T-helper 17 cell (primary cell): ENCODE measurements at places on chromosomes 4 and X.
A peak's percentile ranks its signal among the peaks of the same experiment; 100 is the strongest.

- DNase-seq = no peak
- no peak overlapping the region for H3K27ac ChIP-seq
- peaks cover 15% of the 10 kb centered on the region for H3K27me3 ChIP-seq
These were observed 2.1 kb upstream of the NRK start for GRCh38 chrX:105820247-105820646.

DNA sequence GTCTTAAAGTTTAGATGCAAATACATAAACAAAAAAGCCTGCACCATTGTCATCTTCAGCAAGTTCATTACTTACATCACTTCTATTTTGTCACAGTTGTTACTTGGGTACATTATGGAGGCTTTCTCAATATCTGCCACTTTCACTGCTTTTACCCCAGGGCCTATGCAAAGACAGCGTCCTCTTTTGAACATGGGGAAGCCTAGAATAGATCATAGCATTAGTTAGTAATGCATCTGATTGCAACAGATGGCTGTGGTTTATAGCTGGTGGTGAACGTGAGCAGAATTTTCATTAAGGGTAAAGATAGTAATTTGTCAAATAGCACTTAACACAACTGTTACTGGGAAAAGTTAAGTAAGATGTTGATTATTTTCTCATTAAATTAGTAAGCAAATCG is 729 bp downstream of the CXCL11 start:
- peaks cover 5% of the 10 kb centered on the region for H3K36me3 ChIP-seq
- H3K4me1 ChIP-seq = peaks cover 3% of the 10 kb centered on the region
- no peak for DNase-seq
- peaks cover 6% of the 10 kb centered on the region for H3K27me3 ChIP-seq

DNA sequence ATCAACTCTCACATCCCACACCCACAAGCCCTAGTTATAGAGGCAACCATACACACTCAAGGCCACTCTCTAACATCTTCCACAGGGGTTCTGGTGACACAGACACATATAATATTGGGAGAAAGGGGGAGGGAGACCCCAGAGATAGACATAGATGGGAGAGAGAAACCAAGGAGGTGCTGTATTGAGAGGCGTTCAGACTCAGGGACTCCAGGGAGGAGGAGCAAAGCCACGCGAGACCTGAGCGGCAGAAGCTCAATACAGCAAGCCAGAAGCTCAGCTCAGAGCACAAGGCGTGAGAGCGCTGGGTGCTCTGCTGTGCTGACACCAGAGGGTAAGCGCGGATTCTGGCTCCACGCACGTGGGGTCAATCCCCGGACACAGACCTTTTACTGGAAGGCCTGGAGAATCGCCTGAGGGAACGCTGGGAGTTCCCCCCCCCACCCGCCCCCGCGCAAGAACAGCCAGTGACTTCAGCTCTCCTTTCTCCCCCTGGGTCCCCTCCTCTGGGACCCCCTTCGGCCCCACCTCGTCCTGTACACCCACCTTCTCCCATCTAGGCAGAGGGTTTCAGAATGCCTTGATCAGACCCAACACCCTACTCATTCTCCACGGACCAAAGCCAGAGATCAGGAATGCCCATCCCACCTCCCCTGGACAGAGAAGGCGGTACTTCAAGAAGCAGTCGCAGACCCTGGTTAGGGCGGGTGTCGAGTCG is 8.7 kb downstream of the MSX1 start:
- H3K36me3 ChIP-seq = peaks cover 2% of the 10 kb centered on the region
- peaks cover 23% of the 10 kb centered on the region for H3K4me1 ChIP-seq
- peaks cover 71% of the 10 kb centered on the region for H3K27me3 ChIP-seq
- no peak for DNase-seq

DNA sequence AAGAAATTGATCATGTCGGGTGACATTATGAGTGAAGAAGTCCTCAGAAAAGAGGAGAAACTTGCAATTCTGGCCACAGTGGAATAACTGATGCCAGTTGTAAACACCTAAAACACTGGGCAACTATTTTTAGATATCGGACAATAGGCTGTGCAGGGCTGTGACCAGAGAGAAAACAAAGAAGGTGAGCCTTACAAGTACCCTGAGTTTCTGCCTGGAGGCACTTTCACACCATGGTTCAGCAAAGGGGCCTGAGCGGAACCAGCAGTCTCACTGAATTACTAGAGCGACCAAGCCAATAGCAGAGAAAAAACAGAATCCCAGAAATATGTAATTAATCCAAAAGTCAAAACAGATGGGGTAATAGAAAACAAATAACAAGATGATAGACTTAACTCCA is 11.2 kb downstream of the IRAK1 start:
- H3K36me3 ChIP-seq = no peaks in the 10 kb centered on the region
- peak overlapping the region; percentile 73 for H3K27ac ChIP-seq
- peaks cover 7% of the 10 kb centered on the region for H3K4me1 ChIP-seq

DNA sequence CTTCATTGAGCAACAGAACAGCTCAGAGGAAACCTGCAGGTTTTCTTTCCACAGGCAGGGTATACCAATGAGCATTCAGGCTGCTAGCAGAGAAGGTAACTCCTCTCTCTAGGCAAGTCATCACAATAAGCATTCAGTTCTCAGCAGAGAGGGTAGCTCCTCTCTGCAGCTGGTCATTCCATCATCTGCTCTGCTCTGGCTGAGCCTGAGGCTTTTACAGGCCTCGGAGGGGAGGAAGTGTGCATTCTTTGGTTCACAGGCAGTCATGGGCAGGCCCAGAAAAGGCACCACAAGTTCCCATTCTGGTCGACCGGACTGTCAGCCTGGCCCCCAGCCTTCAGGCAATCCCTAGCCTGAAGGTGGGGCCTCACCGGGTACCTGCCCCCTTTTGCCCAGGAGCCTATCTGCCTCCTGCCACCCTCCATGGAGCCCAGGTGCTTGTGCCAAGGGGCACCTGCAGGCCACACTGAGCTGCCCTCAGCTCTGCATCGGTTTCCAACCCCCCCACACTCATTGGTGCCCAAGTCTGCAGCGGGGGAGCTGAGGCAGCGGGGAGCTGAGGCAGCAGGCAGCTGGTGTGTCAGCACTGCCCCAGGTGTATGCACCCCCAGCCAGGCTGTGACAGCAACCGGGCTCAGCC is 83.1 kb downstream of the PRDM5 start:
- H3K27ac ChIP-seq = no peak overlapping the region
- peaks cover 3% of the 10 kb centered on the region for H3K36me3 ChIP-seq
- H3K27me3 ChIP-seq = peaks cover 5% of the 10 kb centered on the region
- DNase-seq = no peak

GRCh38 chr4:7218686-7219085 is 26.3 kb downstream of the SORCS2 start:
- no peaks in the 10 kb centered on the region for H3K36me3 ChIP-seq
- H3K27me3 ChIP-seq = peaks cover 59% of the 10 kb centered on the region
- H3K27ac ChIP-seq = no peak overlapping the region
- DNase-seq = no peak
- H3K4me3 ChIP-seq = no peak overlapping the region

DNA sequence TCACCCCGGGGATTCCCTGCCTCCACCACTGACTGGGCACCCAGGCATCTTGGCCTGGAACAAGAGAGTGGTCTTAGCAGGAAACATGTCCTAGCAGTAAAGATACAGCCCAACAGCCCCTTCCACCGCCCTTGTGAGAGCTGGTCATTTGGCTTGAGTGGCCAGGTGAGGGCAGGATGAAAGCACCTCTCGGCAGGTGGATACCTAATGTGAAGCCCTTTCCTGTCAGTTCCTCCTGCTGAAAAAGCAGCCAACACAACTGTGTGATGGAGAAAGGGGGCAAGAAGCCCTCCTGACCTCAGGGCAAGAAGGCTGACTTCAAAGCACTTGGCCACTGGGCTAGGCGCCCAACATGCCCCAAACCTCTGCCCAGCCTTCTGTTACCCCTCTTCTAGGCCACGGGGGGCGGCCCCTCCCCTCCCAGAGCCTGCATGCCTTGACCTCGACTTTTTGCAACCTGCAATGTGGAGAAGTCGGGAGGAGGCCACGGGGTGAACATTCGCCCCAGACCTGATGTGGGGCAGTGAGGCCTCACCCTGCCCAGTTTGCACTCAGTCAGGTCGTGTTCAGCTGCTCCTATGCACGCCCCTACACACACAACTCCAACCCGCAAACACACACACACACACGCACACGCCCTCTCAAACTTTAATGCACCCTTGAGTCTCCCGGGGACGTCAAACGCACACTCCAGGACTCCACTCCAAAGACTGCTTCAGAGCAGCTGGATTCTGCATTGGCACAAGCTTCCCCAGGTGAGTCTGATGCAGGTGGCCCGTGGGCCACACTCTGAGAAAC is 1.1 kb downstream of the LGI2 start:
- H3K27me3 ChIP-seq = peaks cover 66% of the 10 kb centered on the region
- peaks cover 7% of the 10 kb centered on the region for H3K4me1 ChIP-seq
- H3K4me3 ChIP-seq = peak overlapping the region; percentile 15
- no peak for DNase-seq
- no peak overlapping the region for H3K27ac ChIP-seq
- peaks cover 2% of the 10 kb centered on the region for H3K36me3 ChIP-seq

GRCh38 chr4:168449719-168450452 is 30.4 kb downstream of the DDX60L start:
- peaks cover 5% of the 10 kb centered on the region for H3K4me1 ChIP-seq
- no peak for DNase-seq
- H3K4me3 ChIP-seq = no peak overlapping the region
- H3K36me3 ChIP-seq = peaks cover 15% of the 10 kb centered on the region
- H3K27ac ChIP-seq = peak overlapping the region; percentile 51

GRCh38 chr4:185852961-185853360 is 41.0 kb upstream of the SORBS2 start:
- peaks cover 7% of the 10 kb centered on the region for H3K27me3 ChIP-seq
- no peak for DNase-seq
- no peak overlapping the region for H3K27ac ChIP-seq
- H3K4me3 ChIP-seq = no peak overlapping the region

DNA sequence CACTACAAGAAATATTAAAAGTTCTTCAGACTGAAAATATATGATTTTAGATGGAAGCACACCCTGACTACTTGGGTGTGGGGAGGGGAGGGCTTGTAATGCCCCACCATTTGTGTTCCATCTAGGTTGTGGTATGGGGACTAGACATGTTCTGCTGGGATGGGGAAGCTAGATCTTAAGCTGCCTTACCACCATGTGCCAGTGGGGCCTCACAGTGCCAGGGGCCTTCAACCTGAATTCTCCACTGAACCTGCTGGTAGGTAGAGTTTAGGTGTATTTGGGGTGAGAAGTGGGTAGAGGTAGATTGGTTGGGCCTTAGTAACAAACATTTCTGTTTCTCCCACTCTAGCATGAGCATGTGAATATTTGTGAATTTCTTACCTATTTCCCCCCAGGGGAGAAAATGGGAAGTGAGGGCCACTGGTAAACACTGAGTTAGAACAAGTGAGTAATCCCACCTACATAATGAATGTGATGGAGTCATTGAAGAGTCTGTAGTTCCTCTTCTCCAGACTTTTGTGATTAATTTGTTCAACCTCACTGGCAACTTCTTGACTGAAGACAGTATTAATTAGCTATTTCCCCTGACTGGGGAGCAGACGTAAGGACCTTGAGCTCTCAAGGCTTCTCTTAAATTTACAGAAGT is 44.0 kb downstream of the BRCC3 start:
- DNase-seq = no peak
- H3K27ac ChIP-seq = no peak overlapping the region
- no peak overlapping the region for H3K4me3 ChIP-seq
- H3K36me3 ChIP-seq = peaks cover 8% of the 10 kb centered on the region

DNA sequence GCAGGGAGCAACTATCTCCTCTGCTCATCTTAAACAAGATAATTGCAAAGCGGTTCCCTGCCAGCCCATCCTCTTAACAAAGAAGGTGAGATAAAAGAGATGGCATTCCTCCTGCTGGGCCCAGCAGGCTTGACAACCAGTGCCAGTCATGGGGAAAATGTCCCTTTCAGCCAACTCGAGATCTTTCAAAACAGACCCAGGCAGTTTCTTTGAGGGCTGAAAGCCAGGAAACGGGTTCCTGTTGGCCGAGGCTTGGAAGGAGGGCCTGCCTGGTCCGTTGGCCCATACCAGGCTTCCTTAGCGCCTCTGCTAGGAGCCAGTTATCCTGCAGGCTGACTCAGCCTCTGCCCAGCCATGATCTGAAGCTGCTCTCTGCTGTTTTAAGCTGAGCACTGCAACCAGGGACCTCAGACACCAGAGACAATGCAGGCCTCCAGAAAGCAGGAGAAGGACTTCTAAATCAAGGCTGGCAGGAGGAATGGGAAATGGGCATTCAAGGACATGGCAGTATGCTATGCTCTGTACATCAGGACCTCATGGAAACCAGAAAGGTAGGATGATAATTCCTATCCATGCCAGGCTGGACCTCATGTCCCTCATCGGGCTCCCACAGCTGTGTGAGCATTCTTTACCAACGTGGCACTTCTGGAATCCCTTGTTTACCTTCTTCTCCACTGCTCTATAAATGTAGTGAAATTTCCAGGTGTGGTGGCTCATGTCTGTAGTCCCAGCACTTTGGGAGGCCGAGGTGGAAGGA is 42.4 kb upstream of the SLC2A9 start:
- no peak for DNase-seq
- H3K36me3 ChIP-seq = peaks cover 6% of the 10 kb centered on the region
- no peaks in the 10 kb centered on the region for H3K27me3 ChIP-seq
- H3K27ac ChIP-seq = no peak overlapping the region

GRCh38 chr4:184815046-184815877 is 10.5 kb downstream of the ACSL1 start:
- H3K4me3 ChIP-seq = peak overlapping the region; percentile 60
- H3K27ac ChIP-seq = peak overlapping the region; percentile 32
- no peak for DNase-seq
- H3K36me3 ChIP-seq = no peaks in the 10 kb centered on the region
- peaks cover 44% of the 10 kb centered on the region for H3K4me1 ChIP-seq
